ENCODE measurements at places on chromosomes 13 and 19.
A peak's percentile ranks its signal among the peaks of the same experiment; 100 is the strongest.

DNA sequence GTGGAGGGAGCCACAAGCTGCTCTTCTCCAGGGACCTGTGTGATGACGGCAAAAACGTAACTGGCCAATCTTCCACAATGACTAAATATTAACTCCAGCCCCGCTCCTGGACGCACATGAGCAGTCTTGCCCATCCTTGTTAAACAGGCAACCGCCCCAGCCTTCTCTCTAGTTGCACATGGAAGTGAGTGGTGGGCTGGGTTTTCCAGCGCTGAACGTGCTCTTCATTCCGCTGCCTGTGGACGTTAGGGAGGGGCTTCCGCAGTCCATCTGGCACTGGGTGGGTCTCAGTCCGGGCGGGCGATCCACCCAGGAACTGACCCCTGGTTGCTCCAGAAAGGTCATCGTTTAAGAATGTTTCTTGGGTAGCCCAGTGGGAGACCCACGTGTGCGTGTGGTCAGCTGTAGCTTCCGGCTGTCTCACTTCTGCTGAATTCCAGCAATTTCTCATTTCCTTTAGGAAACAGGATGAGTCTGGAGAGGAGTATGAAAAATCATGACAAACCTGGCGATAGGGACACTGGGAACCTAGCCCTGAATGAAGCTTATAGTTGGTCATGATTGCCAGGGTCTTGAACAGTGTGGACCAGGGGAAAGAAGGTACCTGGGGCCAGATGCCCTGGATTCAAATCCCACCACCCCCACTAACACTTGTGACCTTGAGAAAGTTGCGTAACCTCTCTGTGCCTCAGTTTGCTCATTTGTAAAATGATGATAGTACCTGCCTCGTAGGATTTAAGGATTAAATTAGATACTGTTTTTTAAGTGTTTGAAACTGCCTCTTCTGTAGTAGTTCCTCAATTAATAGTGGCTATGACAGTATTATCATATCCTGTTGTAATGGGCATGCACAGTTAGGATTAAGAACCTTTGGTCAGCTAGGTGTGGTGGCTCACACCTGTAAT, 92.6 kb downstream of the SIPA1L3 start:
- no peak for DNase-seq

- no peak for DNase-seq
These were observed 46.0 kb upstream of the PCDH8 start for GRCh38 chr13:52894413-52894812.

GRCh38 chr13:79533781-79534400, 52.9 kb downstream of the NDFIP2 start:
- no peak for DNase-seq

GRCh38 chr19:10510301-10510802, 6.9 kb downstream of the S1PR5 start:
- peak; percentile 58 for DNase-seq
